ENCODE measurements at places on chromosomes 12 and 14. TPM values are rescaled to one million over a fixed set of nuclear protein-coding genes. Genes with fewer than 3 reads are reported as not detected.

The DTX1 gene
- 9.0 TPM for total RNA-seq

The KRT8 gene
- total RNA-seq = 16.2 TPM

- no peak for DNase-seq
Observed at GRCh38 chr12:75528692-75529091, 17.3 kb upstream of the KRR1 start.

DNA sequence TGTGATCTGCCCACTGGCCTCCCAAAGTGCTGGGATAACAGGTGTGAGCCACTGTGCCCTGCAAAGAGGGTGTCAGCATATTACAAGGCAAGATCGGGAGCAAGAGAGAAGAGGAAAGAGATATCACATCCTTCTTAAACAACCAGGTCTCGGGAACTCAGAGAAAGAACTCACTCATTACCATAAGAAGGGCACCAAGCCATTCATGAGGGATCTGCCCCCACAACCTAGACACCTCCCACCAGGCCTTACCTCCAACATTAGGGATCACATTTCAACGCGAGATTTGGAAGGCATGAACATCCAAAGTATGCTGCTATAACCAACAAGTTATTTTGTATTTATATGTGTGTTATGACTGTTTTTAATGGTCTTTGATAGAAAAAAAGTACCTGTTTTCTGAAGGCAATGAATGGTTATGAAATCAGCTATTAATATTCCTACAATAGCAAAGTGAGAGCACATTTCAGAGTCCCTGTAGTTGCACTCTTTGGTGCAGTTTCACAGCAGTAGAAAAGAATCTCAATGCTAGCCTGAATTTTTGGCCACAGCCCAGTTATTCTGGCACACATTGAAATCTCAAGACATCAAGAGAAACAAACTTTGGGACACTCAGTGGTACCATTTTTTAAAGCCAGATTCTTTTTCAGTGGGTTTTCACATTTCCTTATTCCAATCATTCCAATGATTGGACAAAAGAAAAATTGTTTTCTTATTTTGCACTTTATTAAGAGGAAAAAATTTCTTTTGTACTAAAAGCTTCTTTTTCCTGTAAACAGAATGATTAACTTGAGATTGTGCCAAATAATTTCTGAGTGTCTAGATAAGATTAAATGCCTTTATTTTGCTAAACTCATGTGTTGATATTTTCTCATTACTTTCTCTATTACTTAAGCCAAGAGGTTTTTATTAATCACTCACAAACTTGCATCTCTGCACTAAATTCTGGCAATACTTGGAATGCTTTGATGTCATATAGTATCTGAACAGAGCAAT is 582.6 kb upstream of the ATP2B1 start:
- DNase-seq = no peak

DNA sequence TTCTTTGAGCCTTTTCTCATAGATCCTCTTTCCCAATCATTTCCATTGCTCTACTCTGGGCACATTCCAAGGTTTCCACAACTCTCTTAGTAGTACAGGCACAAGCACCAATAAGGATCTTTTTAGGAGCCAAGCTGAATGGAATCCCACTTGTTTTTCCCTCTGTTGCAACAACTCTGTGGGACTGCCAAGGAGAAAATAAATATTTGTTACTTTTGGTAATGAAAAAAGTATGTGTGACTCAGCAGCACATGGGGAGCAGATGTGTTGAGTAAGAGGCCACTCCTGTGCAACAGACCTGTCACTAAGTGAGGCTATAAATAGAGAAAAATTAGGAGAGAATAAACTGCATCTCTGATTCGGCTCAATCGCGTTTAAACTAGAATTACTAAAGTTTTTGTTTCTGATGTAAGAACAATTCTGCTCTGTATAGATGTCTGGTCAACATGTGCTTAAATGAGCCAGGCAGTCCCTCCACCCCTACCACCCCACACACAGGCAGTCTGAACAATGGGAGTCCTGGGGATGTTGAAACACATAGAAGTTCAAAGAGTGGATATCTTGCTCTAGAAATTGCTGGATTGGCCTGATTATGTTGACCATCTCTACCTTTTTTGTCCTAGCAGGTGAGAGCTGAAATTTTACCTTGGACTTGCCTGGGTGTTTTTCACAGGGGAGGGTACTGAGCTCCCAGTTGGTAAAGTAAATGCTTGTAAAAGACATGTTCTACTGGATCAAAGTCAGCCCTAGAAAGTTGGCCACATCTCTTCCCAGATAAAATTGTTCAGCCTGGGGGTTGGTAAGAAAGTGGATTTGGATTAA is 244.3 kb upstream of the NOVA1 start:
- DNase-seq = peak; percentile 99

- no peak for DNase-seq
Observed at GRCh38 chr12:64392221-64392620, 1.7 kb upstream of the C12orf56 start.

GRCh38 chr14:94544726-94545125 is 16.5 kb upstream of the SERPINA4 start:
- DNase-seq = no peak

- no peak for DNase-seq
Observed at GRCh38 chr12:131468206-131468605, 242.7 kb upstream of the SFSWAP start.

DNA sequence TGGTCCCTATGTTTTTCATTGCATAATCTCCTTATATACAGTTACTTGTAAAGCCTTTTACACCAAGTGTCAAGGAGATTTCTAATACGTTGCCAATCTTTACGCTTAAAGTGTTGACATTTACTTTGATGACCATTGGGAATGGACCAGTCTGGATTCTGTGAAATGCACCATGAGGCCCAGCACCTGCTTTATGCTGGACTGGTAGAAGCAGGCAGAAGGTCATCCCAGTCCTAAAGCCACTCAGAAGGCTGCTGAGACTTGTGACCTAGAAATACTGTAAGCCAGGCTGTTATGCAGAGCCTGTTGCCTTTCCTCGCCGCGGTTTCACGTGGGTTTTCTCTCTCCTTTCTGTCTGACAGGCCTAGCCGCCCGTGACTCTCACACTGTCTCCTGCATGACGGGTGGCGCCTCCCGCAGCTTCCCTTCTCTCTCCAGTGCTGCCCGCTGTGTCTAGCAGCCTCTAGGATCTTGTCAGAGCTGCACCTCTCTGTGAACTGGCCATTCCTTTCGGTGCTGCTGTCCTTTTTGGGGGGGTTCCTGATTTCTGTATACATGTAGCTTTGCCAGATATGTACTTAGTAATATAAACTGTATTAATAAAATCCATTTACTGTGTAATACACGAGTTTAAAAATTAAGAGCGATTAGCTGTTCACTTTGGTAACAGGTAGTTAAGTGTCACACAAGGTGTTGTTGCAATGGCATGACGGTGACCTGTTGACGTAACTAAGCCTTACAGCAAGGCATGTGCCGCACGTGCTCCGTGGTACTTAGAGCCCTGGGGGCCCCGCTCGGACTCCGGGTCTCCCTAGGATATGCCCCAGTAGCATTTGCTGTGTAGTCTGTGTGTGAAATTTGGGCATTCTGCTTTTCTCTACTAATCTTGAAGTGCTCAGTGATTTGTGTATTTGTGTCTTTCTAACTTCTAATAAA is 29.7 kb downstream of the XRCC3 start:
- no peak for DNase-seq

All from skin of body (tissue), 3 donors.